ENCODE measurements at places on chromosomes 16 and 17.

DNA sequence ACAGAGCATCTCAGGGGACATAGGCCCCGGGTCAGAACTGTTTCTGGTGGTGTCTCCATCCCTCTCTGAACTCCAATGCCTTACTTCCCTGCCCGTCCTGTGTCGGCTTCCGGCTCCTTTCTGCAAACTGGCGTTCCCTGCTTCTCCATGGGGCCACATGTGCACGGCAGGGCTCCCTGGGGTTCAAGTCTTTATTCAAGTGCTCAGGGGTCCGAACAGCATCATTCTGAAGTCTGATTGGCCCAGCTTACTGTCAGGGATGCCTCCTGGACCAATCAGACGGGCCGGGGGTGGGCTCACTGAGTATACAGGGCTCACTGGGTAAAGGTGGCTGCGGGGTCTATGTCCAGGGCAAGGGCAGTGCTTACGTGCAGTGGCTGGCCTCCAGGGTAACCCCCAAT is 17.1 kb downstream of the C16orf82 start:
- DNase-seq, result no peak

DNA sequence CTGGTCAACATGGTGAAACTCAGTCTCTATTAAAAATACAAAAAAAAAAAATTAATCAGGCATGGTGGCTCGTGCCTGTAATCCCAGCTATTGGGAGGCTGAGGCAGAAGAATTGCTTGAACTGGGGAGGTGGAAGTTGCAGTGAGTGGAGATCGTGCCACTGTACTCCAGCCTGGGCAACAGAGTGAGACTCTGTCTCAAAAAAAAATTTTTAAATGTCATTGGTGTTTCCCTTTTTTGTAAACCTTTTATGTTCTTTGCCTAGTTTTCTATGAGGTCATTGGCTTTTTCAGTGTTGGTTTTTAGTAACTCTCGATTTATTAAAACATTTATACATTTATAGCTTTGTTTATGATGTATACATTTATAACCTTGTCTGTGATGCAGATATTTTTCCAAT is 18.2 kb downstream of the NLRC5 start:
- DNase-seq, result no peak

DNA sequence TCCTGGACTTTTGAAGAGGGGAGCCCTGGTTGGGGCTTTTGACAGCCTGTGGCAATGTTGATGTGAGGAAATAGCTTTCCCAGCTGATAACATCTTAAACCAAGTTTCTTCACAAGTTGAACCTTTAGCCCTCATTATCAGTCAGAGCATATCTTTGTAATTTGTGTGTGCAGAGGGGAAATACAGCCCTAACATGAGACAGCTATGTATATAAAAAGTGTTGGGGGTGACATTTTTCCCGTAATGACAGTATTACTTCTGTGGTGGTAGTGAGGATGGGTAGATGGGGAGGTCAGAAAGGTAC is 221.1 kb downstream of the FTO start:
- DNase-seq, result no peak

GRCh38 chr16:71311553-71312158 is 22.5 kb upstream of the CMTR2 start:
- peak; percentile 41 for DNase-seq

- DNase-seq, result peak; percentile 98
Measured at GRCh38 chr16:89687092-89687940, 827 bp downstream of the CDK10 start.

DNA sequence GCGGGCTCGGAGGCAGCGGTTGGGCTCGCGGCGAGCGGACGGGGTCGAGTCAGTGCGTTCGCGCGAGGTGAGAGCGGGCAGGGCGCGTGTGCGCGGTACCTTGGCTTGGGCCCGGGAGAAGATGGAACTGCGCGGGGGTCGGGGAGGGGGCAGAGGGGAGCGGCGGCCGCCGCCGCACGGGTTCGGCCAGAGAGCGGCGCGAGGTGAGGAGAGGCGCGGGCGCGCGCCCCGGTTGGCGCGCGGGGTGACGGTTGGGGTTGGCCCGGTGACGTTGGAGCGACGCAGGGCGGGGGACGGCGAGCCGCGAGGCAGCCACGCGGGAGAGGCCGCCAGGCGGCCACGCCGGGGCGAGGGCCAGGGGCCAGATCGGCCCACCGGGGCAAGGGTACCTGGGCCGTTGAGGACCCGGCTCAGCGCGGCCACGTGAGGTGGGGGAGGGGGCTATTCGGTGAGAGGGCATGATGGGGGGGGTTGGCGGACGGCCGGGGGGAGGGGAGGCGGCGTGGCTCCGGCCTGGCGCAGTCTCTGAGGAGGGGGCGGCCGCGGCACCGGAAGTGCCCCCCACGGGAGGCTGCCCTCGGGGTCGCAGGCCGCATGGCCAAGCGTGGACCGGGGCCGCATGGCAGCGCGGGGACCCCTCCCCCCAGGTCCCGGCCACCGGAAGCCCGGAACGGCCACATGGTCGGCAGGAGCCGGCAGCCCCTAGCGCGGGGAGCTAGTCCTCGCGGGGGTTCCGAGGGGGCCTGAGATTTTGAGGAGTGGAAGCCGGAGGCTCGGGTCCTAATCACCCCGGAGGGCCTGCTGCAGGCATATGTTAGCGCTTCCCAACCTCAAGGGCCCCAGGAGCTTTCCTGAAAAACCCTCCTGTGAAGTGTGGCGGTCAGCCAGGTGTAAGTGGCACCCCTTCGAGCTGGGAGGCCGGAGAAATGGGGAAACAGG is 527 bp downstream of the EIF5A start:
- DNase-seq, result peak; percentile 53

Data from ACHN (cell line).